ENCODE measurements at places on chromosomes 13 and 19.

DNA sequence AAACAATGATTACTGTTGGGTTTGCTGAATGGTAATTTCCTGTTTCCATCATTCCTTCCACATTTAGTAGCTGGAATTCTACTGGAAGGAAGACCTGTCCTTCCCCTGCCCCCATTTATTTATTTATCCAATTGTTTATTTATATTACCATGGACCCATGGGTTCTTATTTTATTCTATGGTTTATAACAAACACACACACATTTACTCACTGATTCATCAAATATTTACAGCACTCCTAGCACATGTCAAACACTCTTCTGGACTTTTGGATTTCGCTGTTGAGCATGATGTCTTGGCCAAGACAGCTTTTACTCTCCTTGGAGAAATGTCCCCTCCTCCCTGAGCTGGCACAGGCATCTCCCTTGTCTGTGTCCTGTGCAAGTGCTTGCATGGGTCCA lies 227.8 kb upstream of the MAB21L1 start:
- DNase-seq, result no peak

DNA sequence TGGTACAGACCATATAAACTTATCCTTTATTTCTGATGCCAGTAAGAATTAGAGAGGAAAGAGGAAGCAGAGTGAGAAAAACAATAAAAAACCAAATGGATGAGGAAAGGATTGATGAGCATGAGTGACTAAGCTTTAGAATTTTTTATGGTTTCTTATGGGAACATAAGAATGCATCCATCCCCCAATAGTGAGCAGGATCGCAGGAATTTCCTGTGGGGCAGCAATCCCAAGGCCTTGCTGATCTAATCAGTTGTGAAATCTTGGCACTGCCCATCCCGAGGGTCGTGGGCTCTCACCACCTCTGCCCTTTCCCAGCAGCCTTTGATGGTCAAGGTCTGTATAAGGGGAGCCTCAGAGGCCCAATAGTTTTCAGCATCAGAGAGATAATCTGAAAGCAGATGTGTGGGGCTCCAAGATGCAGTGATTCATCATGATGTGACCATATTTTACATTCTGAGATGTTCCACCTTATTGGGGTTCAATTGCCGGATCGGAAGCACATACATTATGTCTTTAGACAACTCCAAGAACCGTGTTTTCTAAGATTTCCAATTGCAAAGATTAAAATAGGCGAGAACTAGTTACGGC lies 222.1 kb downstream of the DNAJC15 start:
- no peak for DNase-seq

- DNase-seq, result no peak
Measured at GRCh38 chr13:109275852-109276251, 510.5 kb downstream of the IRS2 start.

DNA sequence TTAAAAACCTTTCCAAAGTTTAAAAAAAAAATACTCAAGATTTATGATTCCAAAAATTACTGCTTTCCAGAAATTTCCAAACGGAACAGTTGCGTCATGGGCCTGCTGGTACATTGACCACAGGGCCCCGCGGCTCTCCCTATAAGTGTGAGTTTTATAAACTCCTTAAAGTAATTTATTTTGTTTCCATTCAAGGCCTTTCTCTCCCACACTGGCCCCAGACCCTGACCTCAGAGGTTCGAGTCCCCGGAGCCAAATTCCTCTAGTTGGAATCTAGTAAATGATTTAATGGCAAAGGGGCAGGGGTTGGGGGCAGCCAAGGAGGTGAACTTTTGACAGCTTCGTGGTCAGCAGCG lies 97.5 kb downstream of the INSR start:
- peak; percentile 58 for DNase-seq

- no peak for DNase-seq
Measured at GRCh38 chr13:25266706-25267105, 20.6 kb downstream of the MTMR6 start.

DNA sequence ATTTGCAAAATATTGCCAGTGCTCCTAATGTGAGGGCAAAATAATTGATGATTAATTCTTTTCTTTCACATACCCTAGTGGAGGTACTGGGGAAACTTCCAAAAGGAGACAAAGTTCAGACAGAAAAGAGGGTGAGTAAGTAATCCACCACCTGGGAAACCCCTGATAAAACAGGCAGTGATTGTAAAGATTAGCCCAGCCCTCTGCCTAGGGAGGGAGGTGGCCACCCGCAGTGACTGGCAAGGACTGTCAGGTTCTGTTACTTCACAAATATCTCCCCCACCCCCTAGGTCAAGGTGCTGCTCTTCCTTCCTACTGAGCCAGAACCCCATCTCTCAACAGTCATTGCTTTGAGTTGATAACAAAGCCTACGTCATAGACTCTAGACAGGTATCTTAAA lies 239.7 kb downstream of the DNAJC15 start:
- no peak for DNase-seq

GRCh38 chr13:32246468-32246867 lies 68.7 kb downstream of the ZAR1L start:
- DNase-seq, result no peak

DNA sequence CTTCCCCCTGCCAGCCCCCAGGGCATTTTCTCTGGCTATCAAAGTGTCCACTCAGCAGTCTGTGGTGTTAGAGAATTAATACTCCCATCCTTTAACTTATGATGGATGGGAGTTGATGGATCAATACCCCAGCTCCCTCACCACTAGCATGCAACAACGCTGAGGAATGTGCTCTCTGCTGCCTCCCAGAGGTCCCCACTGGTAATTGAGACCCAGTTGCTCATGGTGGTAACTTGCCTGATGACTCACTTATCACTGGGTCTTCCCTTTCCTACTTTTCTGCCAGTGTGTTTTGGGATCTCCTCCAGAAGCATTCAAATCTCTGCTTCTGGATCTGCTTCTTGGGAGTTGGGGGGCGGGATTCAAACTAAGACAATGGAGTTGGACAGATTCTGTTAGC lies 20.3 kb upstream of the CACNA1A start:
- no peak for DNase-seq

DNA sequence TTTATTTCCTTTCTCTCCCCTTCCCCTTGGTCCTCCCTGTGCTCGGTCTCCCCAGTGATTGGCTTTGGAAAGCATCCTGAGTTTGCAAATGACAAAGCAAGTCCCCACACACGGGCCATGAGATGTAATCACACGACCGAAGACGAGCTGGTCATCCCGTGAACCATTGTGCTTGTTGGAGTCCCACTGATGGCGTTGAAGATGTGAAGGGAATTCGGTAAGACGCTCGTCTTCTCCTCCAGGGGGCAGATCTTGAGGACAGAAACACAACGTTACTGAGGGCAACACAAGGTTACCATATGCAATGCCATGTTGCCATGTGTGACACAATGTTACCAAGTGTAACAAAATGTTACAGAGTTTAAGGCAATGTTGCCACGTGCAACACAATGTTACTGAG lies 42.0 kb upstream of the SLC15A1 start:
- DNase-seq, result no peak

- no peak for DNase-seq
Measured at GRCh38 chr13:87235621-87236020, 435.6 kb upstream of the SLITRK5 start.

DNA sequence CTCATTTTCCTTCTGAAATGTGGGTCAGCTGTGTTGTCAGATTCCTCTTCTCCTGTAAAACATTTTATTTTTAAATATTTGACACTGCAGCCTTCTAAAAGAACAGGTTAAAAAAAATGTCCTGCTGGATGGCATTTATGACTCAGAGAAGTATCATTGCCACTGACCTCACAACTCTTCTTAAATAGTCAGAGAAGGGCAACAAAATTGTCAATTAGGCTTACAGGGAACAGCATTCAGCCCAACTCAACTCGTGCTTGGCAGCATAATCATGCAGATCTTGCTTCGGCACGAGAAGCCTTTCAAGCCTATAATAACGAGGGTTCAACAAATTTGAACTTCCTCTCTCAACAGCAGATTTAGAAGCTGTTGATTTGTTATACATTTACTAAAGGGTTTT lies 296.7 kb upstream of the DACH1 start:
- DNase-seq, result no peak

DNA sequence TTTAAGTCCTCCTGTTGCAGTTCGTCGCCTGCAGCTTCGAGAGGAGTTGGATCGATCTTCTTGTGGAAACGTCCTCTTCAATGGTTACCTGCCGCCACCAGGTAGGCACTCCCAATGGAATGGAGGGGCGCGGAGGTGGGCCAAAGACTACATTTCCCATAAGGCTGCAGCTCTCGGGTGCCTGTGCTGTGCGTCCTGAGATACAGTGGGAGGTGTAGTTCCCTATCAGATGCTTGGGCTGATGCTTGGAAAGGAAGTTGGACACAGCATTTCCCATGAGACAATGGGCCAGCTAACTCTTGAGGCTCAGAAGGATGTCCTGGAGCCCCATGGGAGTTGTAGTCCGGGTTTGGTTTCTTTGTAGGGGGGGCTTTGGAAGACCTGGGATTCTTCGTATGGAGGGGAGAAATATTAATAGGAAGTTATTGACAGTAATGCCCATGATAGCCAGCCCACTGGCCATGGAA lies 1.8 kb downstream of the SHKBP1 start:
- DNase-seq, result no peak

DNA sequence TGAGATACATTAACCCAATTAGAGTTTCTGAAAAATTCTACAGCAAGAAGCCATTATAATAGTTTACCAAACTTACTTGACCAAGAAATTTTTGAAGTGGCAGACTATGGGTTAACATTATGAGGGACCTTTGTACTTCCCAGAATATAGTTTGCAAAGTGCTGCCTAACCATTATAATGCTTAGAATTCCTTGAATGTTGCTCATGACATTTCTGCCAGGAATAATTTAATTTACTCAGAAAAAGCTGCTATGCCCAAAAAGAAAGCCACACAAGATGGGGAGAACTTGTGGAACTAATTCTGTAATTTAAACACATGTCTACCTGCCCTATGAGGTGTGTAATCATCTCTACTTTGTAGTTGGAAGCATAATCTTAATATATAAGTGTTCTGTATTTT lies 58.1 kb upstream of the MYCBP2 start:
- no peak for DNase-seq

DNA sequence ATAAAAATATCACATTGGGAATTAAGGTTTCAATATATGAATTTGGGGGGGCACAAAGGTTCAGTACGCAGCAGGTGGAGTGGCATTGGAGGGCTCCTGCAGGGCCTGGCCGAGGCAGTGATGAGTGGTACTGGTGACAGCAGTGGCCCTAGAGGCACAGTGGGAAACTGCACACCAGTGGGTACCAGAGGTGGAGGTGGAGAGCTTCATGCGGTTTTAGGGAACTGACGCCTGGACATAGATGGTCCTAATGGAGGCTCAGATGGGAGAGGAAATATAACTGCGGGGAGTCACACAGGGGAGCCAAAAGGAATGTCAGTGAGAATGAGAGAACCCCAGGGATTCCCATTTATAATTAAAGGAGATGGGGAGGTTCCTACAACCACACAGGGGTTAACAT lies 156.2 kb downstream of the COG6 start:
- no peak for DNase-seq

DNA sequence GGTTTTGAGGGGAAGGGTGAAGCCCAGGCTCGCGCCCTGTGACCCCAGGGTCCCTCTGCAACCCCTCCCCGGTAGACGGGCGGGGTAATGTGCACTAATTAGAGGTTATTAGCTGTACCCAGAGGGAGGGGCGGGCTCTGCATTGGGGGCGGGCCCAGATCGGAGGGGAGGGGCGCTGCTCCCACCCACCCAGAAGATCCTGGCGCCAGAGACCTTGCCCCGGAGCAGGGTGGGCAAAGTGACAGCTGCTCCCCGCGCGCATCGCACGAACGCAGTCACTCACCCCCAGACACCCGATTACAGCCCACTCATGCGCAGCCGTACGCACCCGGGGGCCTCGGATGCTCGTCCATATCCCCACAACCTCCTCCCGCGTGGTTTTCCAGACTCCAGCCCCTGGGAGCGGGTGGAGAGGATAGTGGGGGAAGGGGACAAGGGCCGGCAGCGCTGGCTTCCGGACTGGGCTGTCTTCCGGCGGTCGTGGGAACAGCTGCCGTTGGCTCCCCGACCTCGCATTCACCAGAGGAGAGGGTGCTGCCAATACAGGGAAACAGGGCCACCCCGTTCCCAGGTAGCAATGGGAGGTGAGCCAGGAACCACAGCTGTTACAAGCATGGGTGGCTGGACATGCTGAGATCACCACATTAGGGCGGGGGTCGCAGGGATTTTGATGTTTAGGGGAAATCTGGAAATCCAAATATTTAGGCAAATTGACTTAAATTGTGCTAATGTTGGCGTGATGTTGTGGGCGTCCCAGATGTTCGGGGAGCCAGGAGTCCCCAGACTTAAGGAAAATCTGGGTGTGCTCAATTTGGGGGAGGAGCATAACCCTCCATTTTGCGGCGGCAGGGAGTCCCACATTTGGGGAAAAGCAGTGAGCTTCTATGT lies 2.9 kb upstream of the HOOK2 start:
- no peak for DNase-seq

DNA sequence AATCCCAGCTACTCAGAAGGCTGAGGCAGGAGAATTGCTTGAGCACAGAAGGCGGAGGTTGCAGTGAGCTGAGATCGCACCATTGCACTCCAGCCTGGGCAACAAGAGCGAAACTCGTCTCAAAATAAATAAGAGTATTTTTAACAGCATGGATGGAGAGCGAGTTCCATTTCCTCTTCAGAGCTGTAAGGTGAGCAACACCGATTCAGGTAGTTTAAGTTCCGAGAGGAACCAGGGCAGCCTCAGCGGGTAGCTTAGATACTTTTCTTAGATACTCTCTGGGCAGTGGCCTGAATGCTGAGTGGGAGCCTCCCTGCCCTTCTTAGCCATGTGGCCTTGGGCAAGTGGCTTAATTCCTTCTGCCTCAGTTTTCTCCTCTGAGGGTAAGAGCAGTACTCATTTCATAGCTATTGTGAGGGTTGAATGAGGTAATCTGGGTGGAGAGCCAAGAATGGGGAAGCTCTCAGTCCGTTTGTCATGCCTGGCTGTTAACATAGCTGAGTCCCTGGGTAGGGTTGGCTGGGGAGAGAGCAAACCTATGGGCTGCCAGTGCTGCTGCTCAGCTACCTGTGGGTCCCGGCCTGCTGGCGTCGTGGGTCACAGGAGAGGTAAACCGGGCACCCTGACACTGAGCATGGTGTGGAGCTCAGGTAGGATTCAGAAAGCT lies 4.1 kb downstream of the ATP11A start:
- DNase-seq, result no peak

- DNase-seq, result no peak
Measured at GRCh38 chr13:21894703-21895699, 224.1 kb downstream of the FGF9 start.

- no peak for DNase-seq
Measured at GRCh38 chr19:16379521-16380313, 55.1 kb downstream of the KLF2 start.

- no peak for DNase-seq
Measured at GRCh38 chr13:20146381-20146780, 14.5 kb downstream of the GJA3 start.

- DNase-seq, result no peak
Measured at GRCh38 chr13:26168835-26169234, 53.3 kb downstream of the RNF6 start.

- DNase-seq, result no peak
Measured at GRCh38 chr19:307111-307531, 15.9 kb upstream of the PLPP2 start.

DNA sequence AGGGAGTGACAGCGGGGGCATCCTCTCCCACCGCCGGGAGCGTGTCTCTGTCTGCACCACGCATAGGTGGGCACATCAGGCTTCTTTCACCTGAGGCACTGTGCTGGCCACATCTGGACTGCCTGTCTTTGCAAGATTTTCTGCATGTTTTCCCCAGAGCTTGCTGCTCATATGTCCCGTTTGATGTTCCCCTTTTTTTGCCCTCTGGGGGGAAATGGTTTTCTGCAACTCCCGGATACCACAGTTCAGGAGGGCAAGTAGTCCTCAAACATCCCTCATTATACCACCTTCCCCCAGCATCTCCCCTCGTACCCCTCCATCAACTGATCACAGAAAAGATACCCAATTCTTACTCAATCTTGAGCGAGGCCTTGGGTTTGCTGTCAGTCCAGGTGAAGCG lies 168.0 kb downstream of the PAN3 start:
- DNase-seq, result no peak
